Heart left ventricle (tissue), 16 donors: ENCODE measurements at places on chromosomes 2 and 18.

- no peaks in the 10 kb centered on the region for H3K4me1 ChIP-seq
- no peak for DNase-seq
- H3K27me3 ChIP-seq: no peaks in the 10 kb centered on the region
- no peaks in the 10 kb centered on the region for H3K36me3 ChIP-seq
- no peak overlapping the region for H3K27ac ChIP-seq
These were observed 19.5 kb upstream of the TMEM163 start for GRCh38 chr2:134738141-134738870.

GRCh38 chr2:47077442-47078117 lies 77.5 kb downstream of the STPG4 start:
- H3K4me1 ChIP-seq: peaks cover 72% of the 10 kb centered on the region
- peaks cover 3% of the 10 kb centered on the region for H3K36me3 ChIP-seq
- DNase-seq: no peak
- no peaks in the 10 kb centered on the region for H3K27me3 ChIP-seq
- H3K4me3 ChIP-seq: no peak overlapping the region

- peaks cover 20% of the 10 kb centered on the region for H3K4me1 ChIP-seq
- peaks cover 4% of the 10 kb centered on the region for H3K36me3 ChIP-seq
- no peak overlapping the region for H3K27ac ChIP-seq
These were observed 13.8 kb downstream of the MLPH start for GRCh38 chr2:237500681-237501424.

GRCh38 chr2:145094370-145094769 lies 574.5 kb upstream of the ZEB2 start:
- H3K36me3 ChIP-seq: no peaks in the 10 kb centered on the region
- H3K4me1 ChIP-seq: no peaks in the 10 kb centered on the region
- H3K27me3 ChIP-seq: no peaks in the 10 kb centered on the region
- DNase-seq: no peak

DNA sequence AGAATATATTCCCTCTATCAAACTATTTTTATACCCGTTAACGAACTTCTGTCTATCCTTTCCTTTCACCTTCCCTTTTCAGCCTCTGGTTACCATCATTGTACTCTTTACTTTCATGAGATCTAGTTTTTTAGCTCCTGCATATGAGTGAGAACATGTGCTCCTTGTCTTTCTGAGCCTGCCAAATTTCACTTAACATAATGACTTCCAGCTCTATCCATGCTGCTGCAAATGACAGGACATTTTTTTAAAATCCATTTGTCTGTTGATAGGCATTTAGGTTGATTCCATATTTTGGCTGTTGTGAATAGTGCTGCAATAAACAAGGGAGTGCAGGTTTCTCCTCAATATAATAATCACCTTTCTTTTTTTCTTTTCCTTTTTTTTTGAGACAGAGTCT lies 8.2 kb upstream of the CCDC195 start:
- no peaks in the 10 kb centered on the region for H3K36me3 ChIP-seq
- no peak overlapping the region for H3K27ac ChIP-seq
- H3K27me3 ChIP-seq: no peaks in the 10 kb centered on the region

DNA sequence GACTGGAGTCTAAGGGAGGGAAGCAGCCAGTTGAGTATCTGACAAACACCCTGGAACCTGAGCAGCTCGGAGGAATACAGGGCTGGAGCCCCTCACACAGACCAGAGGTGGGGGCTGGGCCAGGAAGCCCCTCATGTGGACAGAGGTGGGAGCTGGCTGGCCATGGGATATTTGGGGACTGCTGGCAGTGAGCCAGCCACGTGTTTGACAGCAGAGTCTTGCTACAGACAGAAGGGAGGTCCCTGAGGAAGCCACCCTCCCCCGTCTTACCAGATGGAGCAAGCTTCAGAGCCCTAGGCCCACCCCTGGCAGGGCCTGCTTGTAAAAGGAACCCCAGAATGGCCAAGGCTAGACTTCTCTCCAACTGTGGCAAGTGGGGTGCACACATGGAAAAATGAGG lies 3.6 kb upstream of the MTERF4 start:
- H3K36me3 ChIP-seq: no peaks in the 10 kb centered on the region
- no peak overlapping the region for H3K27ac ChIP-seq
- H3K27me3 ChIP-seq: no peaks in the 10 kb centered on the region
- peaks cover 5% of the 10 kb centered on the region for H3K4me1 ChIP-seq
- no peak overlapping the region for H3K4me3 ChIP-seq

GRCh38 chr2:147273106-147273505 lies 571.7 kb upstream of the ACVR2A start:
- no peaks in the 10 kb centered on the region for H3K36me3 ChIP-seq
- H3K4me3 ChIP-seq: no peak overlapping the region

DNA sequence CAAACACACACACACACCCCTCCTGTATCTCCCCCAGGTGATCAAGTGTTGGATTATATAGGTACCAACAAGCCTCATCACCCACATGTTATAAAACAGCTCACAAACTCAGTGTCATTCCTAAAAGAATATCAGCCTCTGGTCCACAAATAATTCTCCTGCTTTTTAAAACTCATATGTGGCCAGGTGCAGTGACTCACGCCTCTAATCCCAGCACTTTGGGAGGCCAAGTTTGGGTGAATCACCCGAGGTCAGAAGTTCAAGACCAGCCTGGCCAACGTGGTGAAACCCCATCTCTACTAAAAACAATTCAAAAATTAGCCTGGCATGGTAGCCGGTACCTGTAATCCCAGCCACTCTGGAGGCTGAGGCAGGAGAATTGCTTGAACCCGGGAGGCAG lies 87.8 kb downstream of the LRATD1 start:
- no peaks in the 10 kb centered on the region for H3K36me3 ChIP-seq
- no peaks in the 10 kb centered on the region for H3K27me3 ChIP-seq
- no peak for DNase-seq
- H3K4me1 ChIP-seq: no peaks in the 10 kb centered on the region
- H3K27ac ChIP-seq: no peak overlapping the region

DNA sequence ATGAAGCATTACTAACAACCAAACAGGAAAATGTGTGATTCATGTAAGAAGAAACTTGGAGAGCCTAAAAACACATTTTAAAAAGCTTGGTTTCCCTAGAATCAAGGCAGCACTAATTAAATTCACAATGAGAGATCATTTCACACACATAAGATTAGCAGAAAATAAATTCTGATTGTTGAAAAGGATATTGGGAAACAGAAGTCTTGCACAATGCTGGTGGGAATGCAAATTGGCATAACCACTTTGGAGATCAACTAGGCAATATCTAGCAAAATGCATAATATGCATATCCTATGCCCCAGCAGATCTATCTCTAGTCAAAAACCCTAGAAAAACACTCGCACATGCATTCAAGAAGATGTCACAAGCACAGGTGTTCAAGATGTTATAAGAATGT lies 75.3 kb upstream of the SIX3 start:
- H3K36me3 ChIP-seq: no peaks in the 10 kb centered on the region
- no peaks in the 10 kb centered on the region for H3K27me3 ChIP-seq
- no peak overlapping the region for H3K27ac ChIP-seq
- H3K4me1 ChIP-seq: no peaks in the 10 kb centered on the region
- no peak overlapping the region for H3K4me3 ChIP-seq
- DNase-seq: no peak

- H3K27ac ChIP-seq: no peak overlapping the region
- no peak overlapping the region for H3K4me3 ChIP-seq
- H3K4me1 ChIP-seq: no peaks in the 10 kb centered on the region
- H3K36me3 ChIP-seq: no peaks in the 10 kb centered on the region
These were observed 11.4 kb upstream of the MEIS1 start for GRCh38 chr2:66423391-66424124.

DNA sequence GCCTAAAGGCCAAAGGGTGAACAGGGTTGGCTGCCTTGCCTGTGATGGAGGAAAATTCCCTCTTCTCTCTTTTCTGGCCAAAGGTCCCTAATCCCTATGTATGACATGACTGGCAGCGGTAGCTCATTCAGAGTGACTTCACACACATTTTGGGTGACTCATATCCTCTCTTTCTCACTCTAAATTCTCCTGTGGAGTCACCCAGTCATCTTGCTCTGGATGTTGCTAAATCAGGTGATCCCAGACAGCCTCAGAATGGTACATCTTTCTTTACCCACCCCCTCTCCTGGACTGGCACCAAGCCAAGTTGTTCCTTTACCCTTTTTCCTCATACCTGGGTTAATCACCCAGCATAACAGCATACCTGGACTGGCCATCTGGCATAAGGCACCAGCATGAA lies 77.2 kb downstream of the NEURL3 start:
- H3K4me3 ChIP-seq: no peak overlapping the region
- no peak overlapping the region for H3K27ac ChIP-seq
- no peaks in the 10 kb centered on the region for H3K27me3 ChIP-seq

DNA sequence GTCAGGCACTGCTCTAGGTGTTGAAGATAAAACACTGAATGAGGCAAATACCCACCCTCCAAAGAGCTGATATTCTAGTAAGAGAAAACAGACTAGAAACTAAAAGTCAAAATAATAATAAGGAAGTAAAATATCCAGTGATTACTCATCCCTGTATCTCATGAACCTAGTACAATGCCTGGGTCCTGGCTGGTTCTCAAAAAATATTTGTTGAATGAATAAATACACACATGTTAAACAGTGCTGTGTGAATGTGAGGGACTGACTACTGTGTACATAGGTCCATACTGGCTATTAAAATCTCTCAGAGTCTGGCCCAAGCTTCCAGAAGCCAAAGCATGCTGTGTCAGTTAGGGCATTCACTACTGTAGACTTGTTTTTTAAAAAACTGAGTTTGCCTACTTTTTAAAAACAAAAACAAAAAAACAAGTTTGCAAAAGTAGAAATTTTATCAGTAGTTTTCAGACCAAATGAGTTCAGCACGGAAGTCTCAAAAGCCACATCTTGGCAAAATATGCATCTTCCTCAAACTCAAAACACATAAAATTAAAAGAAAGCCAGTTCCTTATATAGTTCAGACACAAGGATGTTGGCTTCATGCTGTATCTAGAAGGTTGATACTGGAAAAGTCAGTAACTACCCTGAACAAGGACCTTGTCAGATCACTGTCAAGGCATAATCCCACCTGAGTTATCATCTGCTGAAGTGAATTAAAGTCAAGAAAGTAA lies 136.2 kb downstream of the THADA start:
- H3K27ac ChIP-seq: no peak overlapping the region
- H3K27me3 ChIP-seq: no peaks in the 10 kb centered on the region
- H3K4me3 ChIP-seq: no peak overlapping the region
- DNase-seq: no peak
- H3K4me1 ChIP-seq: no peaks in the 10 kb centered on the region

DNA sequence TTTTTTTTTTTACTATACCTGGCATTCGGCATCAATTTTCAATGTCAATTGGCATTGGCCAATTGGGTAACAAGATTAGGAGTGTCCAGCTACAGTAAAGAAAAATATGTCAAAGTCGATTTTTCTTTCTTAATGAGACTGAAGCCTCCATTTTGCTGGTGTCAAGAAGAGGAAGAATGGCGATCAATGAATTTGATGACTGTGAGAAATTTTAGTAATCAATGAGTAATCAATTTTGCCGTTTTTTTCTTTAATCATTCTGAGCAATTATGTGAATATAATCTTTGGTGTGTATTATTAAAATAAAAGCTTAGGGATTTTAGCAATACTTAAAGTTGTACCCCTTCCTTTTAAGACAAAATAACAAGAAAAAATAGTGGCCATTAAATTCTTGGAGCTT lies 69.7 kb downstream of the TMEM200C start:
- H3K4me3 ChIP-seq: no peak overlapping the region
- no peak for DNase-seq
- H3K27ac ChIP-seq: no peak overlapping the region

GRCh38 chr2:24881158-24881557 lies 38.9 kb downstream of the ADCY3 start:
- H3K4me1 ChIP-seq: no peaks in the 10 kb centered on the region
- H3K36me3 ChIP-seq: no peaks in the 10 kb centered on the region
- no peaks in the 10 kb centered on the region for H3K27me3 ChIP-seq
- no peak for DNase-seq
- no peak overlapping the region for H3K4me3 ChIP-seq

DNA sequence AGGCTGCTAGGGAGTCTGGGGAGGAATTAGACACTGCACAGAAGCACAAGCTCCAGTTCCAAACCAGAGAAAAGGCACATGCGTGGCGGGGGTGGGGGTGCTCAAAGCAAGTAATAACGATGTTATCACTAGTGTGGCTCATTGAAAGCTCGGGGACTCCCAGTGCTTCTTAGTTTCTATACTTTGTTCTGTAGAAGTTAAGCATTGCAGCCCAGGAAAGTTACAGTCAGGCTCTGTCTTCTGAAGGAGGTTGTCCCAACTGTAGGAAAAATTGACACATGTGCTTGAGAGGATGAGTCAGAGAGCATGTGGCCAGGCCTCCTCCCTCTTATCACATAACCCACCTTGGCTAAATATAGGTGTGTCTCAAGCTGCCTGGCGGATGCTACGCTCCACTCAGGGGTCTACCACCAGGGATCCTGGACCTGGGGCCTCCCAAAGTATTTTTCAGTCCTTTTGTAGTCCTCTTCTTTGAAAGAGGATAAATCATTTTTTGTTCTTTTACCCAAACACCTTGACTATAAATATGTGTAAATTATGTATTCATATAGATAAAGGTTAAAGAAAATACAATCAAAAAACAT lies 3.8 kb downstream of the GALNT5 start:
- DNase-seq: no peak
- no peak overlapping the region for H3K27ac ChIP-seq
- H3K4me3 ChIP-seq: no peak overlapping the region
- H3K27me3 ChIP-seq: no peaks in the 10 kb centered on the region

- no peaks in the 10 kb centered on the region for H3K27me3 ChIP-seq
- H3K27ac ChIP-seq: no peak overlapping the region
- no peaks in the 10 kb centered on the region for H3K4me1 ChIP-seq
- H3K36me3 ChIP-seq: peaks cover 67% of the 10 kb centered on the region
These were observed 31.5 kb downstream of the DYNC1I2 start for GRCh38 chr2:171718720-171719119.
